PC-9 (cell line): ENCODE measurements at places on chromosomes 2 and 18. TPM values are rescaled to one million over a fixed set of nuclear protein-coding genes. Genes with fewer than 3 reads are reported as not detected.

ABHD1 gene
- total RNA-seq, result not detected in 2 replicates

LAMA1 gene
- total RNA-seq, result not detected in 2 replicates

DNA sequence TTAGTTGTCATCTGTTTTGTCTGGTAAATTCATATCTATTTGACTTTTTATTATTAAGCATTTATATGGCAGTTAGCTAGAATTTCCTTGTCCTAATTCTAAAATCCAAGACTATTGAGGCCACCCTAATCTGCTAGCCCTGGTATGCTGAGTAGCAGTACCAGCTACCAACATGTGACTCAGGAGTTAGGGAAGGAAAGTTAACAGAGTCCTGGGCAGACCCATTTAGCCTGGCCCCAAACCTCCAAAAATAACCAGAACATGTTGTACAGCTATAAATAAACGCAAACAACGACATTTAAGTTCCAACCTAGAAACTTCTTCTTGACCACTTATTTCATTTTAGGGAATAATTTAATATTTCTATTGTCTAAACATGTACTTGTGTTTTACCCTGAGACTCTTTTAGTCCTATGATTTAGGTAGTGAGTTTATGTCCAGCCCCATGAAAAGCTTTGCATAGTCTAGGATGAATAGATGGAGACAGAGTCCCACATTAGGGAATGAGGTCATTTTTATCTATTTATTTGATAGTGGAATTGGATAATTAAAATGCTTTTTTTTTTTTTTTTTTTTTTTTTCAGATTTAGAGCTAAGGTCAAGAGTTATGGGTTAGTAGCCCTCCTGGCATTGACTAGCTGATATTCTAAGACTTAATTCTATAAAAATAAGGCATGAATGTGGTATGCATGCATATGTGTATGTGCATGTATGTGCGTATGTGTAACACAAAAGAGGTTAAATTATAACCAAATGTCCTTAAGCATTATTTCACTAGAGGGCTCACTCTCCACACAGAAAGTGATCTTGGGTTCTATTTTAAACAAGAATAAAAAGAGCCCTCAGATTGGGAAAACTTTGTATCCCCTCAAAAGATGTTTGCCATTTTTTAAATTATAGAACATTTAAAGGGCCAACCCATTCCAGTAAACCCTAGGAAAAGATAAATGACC, 160.1 kb upstream of the MAPRE2 start:
- DNase-seq, result no peak
- H3K27ac ChIP-seq, result no peak overlapping the region
- H3K27me3 ChIP-seq, result no peaks in the 10 kb centered on the region
- no peak overlapping the region for H3K4me3 ChIP-seq
- no peaks in the 10 kb centered on the region for H3K36me3 ChIP-seq

DNA sequence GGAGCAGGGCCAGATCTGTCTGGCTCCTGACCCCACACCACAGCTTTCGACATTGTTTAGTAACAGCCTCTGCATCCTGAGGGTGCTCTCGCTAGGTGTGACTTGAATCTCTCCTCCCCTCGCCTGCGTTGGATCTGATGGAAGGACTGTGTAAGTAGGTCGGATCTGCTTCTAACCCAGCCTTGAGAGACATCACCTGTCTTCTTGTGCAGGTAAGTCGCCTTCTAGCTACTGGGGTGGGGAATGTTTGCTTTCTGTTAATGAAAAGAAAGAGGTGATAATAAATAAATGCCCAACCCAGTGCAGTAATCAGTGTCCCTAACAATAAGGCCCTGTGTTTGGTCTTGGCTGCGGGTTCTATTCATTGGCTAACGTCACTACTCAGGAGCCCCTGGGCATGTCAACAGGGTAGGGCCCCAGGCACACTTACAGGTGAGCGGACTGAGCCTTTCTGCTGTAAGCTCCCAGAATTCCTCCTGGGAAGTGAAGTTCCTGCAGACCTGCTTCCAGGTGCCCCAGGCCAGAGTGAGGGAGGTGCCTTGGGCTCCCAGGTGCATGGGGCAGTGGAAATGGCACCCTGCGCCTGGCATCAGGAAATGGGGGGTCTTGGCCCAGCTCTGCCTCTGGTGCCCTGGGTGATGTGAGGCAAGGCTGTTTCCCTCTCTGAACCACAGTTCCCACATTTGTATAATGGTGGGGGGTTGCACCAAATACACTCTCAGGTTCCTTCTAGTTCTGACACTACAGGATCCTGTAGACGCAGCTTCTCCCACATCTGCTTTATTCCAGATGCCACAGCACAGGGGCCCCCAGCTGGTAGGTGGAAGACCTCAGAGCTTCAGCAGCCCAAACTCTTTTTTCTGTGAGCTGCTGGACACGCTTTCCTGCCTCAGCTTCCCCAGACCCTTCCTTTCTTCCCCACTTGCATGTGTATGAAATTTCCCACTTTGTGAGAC, 11.2 kb upstream of the FOSL2 start:
- DNase-seq, result no peak
- H3K36me3 ChIP-seq, result no peaks in the 10 kb centered on the region
- H3K4me1 ChIP-seq, result peaks cover 35% of the 10 kb centered on the region
- H3K27me3 ChIP-seq, result no peaks in the 10 kb centered on the region
- H3K4me3 ChIP-seq, result no peak overlapping the region

STON1 gene
- total RNA-seq, result 1.4 and 1.7 TPM in 2 replicates

METTL5 gene
- 51.1 and 61.4 TPM in 2 replicates for total RNA-seq
